ENCODE measurements at places on chromosomes 13 and 19.

GRCh38 chr19:55208880-55209692, at the start of gene PTPRH:
TSS of gene PTPRH (minus strand) at chr19:55209501. CDS start at chr19:55209433, 68 bp downstream.
- no peak for DNase-seq

DNA sequence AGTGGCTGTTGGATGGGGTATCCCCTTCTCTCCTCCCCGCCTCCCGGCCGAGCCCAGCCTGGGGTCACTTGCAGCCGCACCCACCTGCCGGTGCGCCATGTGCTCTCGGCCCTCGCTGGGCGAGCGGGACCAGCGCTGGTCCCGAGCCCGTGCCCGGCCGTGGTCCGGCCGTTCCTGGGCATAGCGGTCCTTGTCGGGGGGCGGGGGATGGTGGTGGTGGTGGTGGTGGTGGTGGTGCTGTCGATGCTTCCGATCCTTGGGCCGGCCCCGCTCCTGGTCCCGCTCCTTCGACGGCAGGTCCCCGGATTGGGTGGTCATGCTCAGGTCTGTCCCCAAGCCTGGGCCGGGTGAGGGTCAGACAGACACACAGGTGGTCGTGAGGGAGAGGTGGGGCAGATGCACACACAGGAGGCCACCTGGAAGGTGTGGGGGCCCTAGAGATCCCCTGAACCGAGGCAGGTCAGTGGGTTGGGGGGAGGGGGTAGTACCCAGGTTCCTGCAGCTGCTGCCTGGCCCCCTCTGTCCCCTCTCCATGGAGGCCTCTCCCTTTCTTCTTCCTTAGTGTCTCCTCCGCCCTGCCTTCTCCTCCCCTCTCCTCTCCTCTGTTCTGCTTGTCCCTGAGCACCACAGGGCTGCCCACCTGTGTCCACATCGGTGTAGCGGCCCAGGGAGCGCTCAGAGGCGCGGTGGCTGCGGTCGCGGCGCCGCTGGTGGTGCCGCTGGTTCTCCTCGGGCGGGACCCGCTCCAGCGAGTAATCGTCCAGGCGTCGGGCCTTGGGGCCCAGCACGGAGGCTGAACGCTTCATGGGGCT, 58.7 kb downstream of the IER2 start:
- no peak for DNase-seq

DNA sequence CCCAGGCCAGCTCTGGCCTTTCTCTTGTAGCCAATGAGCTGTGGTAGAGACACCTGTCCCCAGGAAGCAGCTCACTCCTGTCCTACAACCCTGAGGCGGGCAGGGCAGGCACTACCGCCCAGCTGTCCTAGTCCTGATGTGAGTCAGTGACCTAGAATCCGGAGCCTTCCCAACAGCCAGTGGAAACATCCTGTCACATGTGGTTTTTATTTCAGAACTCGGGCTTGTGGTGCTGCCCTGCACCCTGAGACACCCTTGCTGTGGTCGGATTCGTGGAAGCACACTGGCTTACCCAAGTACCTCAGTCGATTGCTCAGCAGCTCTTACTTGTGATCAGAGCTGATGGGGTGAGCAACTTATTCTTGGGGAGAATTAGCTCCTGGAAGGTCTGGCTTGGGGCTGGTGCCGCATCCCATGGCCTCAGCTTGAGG, 83.6 kb upstream of the ARHGEF7 start:
- no peak for DNase-seq

GRCh38 chr13:74870865-74871264, 611.1 kb downstream of the TBC1D4 start:
- no peak for DNase-seq

GRCh38 chr13:30299786-30300185, 7.6 kb downstream of the KATNAL1 start:
- DNase-seq, result no peak

DNA sequence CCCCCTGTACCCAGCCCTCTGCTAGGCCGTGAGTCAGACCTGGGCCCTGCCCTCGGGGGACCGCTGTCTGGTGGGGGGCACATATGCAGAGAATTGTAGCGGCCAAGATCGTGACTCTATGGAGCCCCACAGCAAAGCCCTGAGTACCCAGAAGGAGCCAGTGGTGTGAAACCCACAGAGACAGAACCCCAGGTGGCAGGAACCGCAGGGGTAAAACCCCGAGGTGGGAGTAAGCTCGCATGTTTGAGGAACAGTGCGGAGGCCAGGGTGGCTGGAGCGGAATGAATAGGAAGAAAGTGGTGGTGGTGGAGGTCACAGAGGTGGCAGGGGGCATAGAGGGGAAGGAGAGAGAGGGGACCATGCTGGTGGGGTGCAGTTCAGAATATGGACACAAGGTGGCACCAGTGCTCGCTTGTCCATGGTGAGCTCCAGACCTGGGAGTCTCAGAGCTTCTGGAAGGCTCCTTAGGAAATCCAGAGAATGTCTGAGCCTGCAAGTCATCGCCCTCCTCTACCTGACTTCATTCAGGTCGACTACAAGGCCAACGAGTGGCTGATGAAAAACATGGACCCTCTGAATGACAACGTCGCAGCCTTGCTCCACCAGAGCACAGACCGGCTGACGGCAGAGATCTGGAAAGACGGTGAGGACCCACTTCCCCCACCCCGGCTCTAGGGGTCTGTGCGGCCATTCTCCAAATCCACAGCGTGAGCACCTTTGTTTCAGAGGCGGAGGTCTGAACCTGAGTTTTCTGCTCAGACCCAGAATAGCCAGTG, 48.9 kb downstream of the MYH14 start:
- peak; percentile 41 for DNase-seq

GRCh38 chr19:41886761-41887710, 4.1 kb downstream of the ARHGEF1 start:
- peak; percentile 82 for DNase-seq

DNA sequence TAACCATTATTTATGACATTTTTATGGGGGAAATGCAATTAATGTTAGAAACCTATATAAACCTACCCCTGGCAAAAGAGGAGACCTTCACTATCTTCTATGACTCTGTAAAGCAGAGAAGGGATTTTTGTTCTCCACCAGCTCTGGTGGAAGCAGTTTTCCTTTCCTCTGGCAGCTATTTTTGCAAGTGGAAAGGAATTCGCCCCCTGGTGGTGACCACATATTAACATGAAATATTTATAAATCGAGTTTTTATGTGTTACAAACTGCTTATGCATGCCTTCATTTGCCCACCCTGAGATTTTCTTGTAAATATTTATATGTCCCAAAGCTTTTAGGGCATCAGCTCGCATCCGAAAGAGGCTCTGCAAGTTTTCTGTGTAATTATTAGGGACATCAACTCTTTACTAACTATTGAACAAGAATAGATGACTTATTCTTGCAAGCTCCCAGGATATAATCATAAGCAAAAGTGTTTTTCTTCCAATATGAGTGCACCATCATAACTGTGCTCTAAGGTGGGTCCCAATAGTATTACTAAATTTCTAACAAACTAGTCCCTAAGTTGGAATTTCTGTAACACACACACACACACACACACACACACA, 62.4 kb downstream of the SERTM1 start:
- peak; percentile 54 for DNase-seq

GRCh38 chr13:78430166-78430791, 173.1 kb downstream of the POU4F1 start:
- no peak for DNase-seq

DNA sequence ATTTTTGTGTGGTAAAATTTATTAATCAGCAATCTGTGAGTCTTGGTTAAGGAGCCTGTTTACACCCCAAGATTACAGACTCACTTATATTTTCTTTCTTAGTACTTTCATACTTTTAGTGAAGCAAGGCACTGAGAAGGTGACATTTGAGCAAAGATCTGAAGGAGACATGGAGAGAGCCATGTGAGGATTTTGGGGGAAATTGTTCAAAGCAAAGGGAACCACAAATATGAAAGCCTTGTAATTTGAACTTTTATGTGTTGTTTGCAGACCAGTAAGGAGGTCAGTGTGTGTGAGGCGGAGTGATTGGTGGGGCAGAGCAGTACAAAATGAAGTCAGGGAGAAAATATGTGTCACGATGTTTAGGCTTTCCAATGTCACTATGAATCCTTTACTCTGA, 140.7 kb upstream of the KLF12 start:
- DNase-seq, result no peak

GRCh38 chr19:46744005-46744691, 1.7 kb upstream of the FKRP start:
- no peak for DNase-seq

Data from OCI-LY7 (cell line).